Activated CD8-positive, alpha-beta memory T cell treated with anti-CD3 and anti-CD28 coated beads for 4 hours (primary cell): ENCODE measurements at places on chromosomes 7 and 10.

DNA sequence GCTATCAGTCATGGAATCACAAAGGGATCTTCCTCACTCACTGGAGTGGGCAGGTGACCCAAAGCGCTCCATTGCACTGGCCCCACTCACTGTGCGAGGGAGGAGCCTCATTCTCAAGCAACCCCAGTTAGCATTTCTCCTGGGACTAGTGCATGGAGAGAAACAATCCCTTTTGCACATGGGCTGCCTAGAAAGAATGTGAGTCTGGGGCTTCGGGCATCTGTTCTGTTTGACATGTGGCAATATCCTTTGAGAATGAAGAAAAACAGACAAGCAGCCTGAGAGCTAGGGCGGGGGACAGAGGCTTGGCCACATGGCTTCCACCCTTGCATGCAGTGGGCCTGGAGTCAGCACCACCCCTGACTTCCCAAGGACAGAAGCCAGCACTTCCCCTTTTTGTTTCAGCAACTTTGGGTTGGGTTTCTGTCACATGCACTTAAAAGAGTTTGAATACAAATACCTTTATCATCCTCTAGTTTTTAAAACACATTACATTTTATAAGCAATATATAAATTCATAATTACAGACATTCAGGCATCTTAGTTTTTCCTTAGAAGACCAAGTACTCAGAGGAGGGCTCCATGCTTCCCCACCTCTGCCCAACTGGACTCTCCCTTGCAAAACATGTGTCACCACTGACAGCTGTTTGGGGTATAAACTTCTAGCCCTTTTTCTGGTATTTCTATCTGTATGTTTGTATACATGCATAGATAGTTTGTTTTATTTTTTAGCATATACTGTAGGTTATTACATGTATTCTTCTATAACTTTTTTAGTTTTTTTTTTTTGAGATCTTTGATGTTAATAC, 73.8 kb downstream of the RBM20 start:
- DNase-seq = no peak

- no peak for DNase-seq
Measured at GRCh38 chr7:100546129-100546925, 7.3 kb downstream of the AGFG2 start.

GRCh38 chr7:26865094-26865388, 651 bp upstream of the SKAP2 start:
- no peak for DNase-seq

- DNase-seq = no peak
Measured at GRCh38 chr10:48366261-48366660, 59.8 kb downstream of the MAPK8 start.

GRCh38 chr7:129958643-129959470, 6.1 kb upstream of the UBE2H start:
- DNase-seq = no peak

DNA sequence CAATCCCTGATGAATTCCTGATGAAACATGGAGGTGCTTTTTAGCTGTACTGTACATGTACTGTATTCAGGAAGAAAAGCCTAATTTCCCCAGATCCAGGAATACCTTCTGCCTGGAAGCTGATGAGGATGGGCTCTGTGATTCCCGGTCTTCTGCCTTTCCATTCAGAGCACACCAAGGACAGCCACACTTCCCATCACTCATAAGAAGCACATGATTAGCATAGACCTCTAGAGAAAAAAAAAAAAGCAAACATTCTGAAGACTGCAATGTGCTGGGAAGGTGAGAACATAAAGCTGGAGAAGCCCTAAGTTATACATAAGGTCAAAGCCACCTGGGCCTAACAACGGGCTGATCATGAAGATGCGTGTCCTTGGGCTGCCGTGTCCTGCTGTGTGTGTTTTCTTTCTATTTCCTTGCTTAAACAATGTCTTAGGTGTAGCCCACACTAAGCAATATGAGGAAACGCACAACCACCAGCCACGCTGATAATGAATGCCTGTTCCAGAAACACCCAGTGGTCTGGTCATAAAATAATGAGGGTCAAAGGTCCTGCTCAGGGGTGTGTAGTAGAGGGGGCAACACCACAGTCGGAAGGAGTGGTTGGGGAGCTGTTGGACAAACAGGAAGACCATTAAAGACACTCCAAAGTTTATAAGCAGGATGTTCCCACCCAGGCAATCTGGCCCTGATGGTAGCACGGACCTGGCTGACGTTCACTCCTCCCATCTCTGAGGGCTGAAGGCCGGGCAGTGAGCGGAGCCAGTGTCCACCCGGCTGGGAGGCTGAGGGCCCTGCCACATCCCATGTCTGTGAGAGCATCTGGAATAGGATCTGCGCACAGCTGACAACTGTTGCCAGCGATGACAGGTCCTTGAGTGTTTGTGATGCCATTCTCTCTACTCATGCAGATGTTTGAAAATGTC, 7.9 kb downstream of the PKD1L1 start:
- DNase-seq = no peak

DNA sequence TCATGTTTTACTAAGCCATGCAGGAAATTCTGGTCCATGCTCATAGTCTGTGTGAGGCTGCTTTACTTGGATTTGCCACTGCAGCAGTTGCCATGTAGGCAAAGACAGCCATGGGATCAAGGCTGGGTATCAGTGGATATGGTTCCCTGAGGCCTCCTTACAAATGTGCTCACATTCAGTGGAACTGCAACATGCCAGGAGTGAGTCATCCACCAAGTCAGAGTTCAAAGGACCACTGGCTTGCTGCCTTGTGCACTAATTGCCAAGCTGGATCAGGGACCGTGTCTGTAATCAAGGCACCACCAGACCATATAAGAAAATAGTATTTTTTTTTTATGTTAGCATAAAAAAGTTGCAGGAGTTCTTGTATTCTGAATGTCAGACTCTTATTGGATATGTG, 101.0 kb downstream of the CDCA7L start:
- DNase-seq = no peak

- DNase-seq = no peak
Measured at GRCh38 chr10:3671386-3671955, 113.5 kb downstream of the KLF6 start.

GRCh38 chr7:78080811-78081210, 282.2 kb downstream of the PHTF2 start:
- no peak for DNase-seq

- no peak for DNase-seq
Measured at GRCh38 chr7:134992626-134993179, 6.4 kb downstream of the AGBL3 start.

DNA sequence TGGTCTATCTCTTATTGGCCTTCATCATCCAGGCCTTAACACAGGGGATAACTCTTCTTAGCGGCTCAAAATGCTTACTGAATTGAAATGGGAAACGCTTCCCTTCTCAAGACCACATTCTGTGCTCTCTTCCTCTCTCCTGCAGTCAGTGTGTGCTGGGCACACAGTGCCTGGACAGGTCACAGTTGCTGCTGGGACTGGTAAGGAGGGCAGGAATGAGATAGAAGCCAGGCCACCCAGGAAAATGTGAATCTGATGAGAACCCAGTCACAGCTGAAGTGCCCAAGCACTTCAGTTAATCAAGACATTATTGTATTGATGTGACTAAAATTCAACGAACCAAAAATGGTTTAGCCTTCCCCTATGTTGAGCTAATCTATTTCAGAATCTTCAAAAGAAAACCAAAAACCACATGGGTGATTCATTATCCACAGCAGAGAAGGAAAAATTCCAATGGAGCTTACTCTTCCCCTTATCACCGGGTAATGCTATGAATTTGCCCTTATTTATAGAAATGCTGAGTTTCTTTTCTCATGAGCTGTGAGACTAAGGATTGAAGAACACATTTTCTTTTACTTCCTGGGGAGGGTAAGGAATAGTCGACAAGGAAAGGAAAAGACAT, 41.2 kb upstream of the PLPP4 start:
- DNase-seq = no peak

DNA sequence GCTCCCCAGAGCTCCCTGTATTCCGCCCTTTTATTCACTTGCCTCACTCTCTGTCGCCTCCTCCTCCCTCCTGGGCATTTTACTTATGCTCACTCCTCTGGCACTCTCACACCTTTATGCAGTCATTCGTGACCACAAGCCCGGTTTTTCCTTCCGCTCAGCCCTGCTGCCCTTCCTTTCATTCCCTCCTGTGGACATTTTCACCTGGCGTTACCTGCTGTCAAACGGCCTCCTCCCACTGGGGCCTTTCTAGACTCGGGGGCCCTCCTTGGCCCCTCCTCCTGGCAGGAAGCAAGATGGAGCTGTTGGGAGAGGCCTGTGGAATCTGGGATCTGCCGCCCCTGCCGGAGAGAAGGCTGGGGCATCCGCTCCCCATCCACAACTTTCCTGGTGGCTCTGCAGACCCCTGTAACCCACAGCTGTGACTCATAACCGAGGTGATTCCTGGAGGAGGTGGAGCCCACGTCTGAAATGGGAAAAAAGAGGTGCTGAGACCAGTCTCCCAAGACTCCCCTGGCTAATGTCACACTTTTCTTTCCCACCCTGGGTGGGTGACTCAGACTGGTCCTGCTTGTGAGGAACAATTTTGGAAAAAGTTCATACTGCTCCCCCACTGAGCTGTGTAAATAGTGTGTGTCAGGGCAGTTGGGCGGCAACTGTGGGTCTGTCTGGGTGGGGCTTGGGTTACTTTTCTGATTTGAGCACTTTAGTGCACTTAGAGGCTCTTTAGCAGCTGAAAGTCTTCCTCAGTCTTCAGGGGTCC, 1.2 kb downstream of the VCL start:
- no peak for DNase-seq

DNA sequence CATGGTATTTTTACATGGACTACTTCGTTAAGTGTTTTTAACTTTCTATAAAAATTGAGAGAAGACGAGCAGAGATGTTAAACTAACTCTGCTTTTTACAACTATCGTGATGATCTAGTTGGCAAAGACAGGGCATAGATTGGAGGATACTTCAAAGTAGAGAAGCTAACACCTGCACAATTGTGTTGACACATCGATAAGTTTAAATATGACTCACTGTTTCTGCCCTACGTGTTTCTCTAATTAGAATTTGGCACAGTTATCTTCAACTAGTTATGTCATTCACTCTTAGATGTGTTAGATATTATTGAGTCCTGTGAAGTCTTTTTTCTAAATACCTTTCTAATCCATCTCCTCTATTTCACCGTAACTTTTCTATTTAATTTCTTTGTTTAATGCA, 68.5 kb upstream of the FERD3L start:
- DNase-seq = no peak

DNA sequence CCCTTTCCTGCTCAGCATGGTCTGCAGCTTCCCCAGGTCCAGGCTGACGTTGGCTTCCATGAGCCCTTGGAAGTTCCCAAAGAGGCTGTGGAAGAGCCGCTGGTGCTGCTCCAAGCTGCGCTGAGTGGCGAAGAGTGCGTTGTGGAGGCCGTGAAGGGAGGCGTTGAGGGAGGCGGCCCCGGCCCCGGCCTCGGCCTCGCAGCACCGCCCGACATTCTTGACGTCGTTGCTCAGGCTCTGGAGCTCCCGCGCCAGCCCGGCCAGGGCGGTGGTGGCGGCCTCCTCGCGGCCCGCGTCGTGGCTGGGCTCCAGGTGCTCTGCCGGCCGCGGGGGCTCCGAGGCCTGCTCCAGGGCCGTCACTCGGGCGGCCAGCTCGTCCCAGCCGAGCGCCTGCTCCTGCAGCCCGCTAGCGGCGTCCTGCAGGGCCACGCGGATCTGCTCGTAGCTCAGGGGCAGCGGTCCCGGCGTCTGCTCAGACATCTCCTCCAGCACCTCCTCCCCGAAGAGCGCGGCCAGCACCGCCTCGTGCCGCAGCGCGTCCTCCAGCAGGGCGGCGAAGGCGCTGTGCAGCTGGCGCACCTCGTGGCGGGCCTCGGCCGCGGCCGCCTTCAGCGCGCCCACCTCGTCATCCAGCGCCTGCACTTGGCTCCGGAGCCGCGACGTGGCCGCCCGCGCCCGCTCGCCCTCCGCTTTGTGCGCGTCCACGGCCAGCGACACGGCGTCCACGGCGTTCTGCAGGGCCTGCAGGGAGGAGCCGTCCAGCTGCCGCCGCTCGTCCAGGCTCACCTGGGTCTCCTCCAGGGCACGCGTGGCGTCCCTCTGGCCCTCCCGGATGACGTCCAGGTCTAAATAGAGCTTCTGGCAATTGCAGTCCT, 14.7 kb downstream of the MMRN2 start:
- DNase-seq = no peak

DNA sequence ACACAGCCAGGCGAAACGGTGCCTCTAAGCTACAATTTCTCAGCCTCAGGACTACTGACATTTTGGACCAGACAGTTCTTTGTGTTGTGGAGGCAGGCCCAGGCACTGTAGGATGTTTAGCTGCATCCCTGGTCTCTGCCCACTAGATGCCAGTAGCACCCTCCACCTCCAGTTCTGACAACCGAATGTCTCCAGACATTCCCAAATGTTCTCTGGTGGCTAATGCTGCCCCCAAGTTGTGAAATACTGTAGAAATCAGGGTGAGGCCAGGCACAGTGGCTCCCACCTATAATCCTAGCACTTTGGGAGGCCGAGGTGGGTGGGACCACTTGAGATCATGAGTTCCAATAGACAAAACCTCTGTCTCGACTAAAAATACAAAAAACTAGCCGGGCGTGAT, 18.2 kb downstream of the HNRNPF start:
- no peak for DNase-seq

GRCh38 chr7:140625908-140626868, 14.4 kb downstream of the DENND2A start:
- no peak for DNase-seq

DNA sequence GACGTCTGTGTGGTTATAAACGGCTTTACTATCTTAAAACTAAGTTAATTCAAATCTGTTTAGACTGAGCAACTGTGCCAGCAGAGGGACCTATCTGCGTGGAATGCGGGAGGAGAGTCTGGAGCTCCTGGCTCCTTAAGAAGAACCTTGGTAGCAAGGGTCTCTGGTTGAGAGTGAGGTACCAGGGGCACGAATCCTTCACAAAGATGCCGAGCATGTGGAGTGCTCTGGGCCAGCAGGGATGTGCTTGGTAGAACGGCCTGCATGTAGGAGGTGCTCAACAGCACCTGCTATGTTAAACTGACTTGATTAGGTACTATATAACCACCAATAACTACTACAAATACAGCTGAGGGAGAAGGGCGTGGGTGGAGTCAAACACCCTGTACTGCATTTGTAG, 102.6 kb downstream of the VIPR2 start:
- no peak for DNase-seq

- DNase-seq = no peak
Measured at GRCh38 chr7:20352573-20353306, 22.0 kb downstream of the ITGB8 start.

- DNase-seq = no peak
Measured at GRCh38 chr10:30559180-30559579, 70.4 kb downstream of the LYZL2 start.

DNA sequence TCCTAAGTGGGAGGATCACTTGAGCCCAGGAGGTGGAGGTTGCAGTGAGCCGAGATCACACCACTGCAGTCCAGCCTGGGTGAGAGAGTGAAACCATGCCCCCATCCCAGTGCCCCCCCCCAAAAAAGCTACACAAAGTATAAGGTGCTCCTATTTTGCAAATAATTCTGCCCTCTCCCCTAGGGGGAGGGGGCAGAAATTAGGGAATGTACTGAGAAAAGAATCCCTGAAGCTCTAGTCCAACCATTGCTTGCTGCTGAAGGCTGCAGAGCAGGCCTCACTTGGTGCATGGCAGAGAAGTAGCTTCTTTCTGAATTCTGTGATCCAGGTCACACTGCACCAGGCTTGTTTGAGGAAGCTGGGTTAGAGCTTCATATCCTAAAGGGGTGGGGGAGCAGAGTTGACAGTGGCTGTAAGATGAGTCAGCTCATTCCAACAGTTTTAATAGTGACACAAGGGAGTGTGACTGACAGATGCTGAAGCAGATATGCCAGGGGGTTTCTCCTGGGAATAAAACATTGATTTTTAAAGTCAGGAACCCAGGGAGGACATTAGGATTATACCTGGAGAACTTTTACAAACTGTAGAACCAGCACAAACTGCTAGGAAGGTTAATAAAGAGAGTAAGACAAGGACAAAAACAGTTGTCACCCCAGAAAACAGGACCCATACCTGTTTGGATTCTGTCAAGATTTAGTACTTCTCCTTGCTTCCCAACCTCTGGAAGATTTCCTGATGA, 32.8 kb upstream of the STRIP2 start:
- no peak for DNase-seq
